A549 (cell line): ENCODE measurements at places on chromosomes 1 and 21. TPM values are rescaled to one million over a fixed set of nuclear protein-coding genes. Genes with fewer than 3 reads are reported as not detected.

GRCh38 chr1:184624626-184625025 lies 130.0 kb downstream of the EDEM3 start:
- DNase-seq, result no peak

GRCh38 chr1:65606426-65606825 lies 186.0 kb downstream of the LEPR start:
- no peak for DNase-seq

DNA sequence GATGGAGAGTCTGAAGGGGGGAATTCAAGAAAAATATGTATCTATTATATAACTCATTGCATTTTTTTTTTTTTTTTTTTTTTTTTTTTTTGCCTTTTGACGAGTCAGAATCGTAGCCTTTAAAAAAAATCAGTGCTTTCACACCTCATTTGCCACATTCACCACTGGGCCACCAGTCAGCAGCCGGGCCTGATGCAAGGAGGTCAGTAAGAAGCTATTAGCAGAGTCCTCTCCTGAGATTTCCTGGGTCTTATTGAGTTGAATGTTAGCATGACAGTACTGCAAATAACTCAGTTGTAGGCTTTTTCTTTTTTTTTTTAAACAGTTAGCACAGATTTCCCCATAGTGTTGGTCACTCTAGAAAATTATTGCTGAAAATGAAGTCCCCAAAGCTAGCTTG lies 139.8 kb downstream of the SPATA17 start:
- DNase-seq, result no peak

GRCh38 chr21:46552865-46553379 lies 52.0 kb downstream of the S100B start:
- DNase-seq, result no peak

Gene CD247
- polyA plus RNA-seq, result 0.10 to 0.28 TPM (median 0.18 TPM) in 3 replicates

Gene SPRR2F
- polyA plus RNA-seq, result not detected in 3 replicates

Gene MTMR11
- polyA plus RNA-seq, result 10.9 to 16.2 TPM (median 14.5 TPM) in 3 replicates

Gene PYHIN1
- polyA plus RNA-seq, result not detected in 3 replicates
